ENCODE measurements at places on chromosomes 2 and 18. TPM values are rescaled to one million over a fixed set of nuclear protein-coding genes. Genes with fewer than 3 reads are reported as not detected.

The FAM110C gene
- 10.2 TPM for total RNA-seq

The PSMA8 gene
- total RNA-seq = not detected

The ERFE gene
- total RNA-seq = 0.27 TPM

The DNAJC5G gene
- not detected for total RNA-seq

The PUM2 gene
- 55.5 TPM for total RNA-seq

The SERPINB2 gene
- total RNA-seq = 1.6 TPM

The SPDYA gene
- 1.2 TPM for total RNA-seq

The CHRNA1 gene
- total RNA-seq = 2.5 TPM

The ERICH2 gene
- total RNA-seq = not detected

The REG1A gene
- total RNA-seq = 0.53 TPM

The DNAH7 gene
- total RNA-seq = 1.2 TPM

The LHCGR gene
- total RNA-seq = not detected

The SNRNP200 gene
- 60.9 TPM for total RNA-seq

The ALPI gene
- total RNA-seq = 3.9 TPM

The SALL3 gene
- total RNA-seq = 0.48 TPM

The FAP gene
- total RNA-seq = 44.5 TPM

The PLEKHB2 gene
- total RNA-seq = 105 TPM

The RSAD2 gene
- total RNA-seq = 1.6 TPM

The CRYGC gene
- total RNA-seq = 1.3 TPM

The PRKAG3 gene
- not detected for total RNA-seq

The PLGLB1 gene
- 4.4 TPM for total RNA-seq

The ASB18 gene
- total RNA-seq = not detected

The ALK gene
- total RNA-seq = 0.27 TPM

The NYAP2 gene
- total RNA-seq = 1.0 TPM

The GCKR gene
- total RNA-seq = 7.4 TPM

The GKN1 gene
- 0.53 TPM for total RNA-seq

The ANO7 gene
- total RNA-seq = 1.00 TPM

The ATP6V1B1 gene
- 0.84 TPM for total RNA-seq

The SDC1 gene
- 108 TPM for total RNA-seq

Data from hepatocyte (in vitro differentiated cells).